ENCODE measurements at places on chromosomes 2 and 18. TPM values are rescaled to one million over a fixed set of nuclear protein-coding genes. Genes with fewer than 3 reads are reported as not detected.

DNA sequence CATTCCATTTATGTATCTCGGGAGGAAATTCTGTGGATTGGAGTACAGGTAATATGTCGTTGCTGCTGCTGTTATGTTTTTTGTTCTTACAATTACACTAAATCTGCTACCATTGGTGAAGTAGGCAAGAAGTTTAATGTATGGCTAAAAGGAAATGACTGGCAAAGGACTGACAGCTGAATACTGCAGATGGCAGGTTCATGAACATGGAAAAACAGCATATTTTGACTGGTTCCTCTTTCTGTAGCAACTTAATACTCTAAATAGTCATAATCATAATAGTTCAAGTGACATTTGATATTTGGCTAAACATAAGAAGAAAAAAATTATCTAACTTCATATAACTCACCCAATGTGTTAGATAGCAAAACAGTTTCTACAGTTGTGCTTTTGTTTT, 84.5 kb upstream of the PGAP1 start:
- no peaks in the 10 kb centered on the region for H3K36me3 ChIP-seq
- DNase-seq, result no peak
- H3K27ac ChIP-seq, result no peak overlapping the region
- no peaks in the 10 kb centered on the region for H3K4me1 ChIP-seq

The ASB18 gene
- total RNA-seq, result not detected

The DSG4 gene
- 0.89 TPM for total RNA-seq

DNA sequence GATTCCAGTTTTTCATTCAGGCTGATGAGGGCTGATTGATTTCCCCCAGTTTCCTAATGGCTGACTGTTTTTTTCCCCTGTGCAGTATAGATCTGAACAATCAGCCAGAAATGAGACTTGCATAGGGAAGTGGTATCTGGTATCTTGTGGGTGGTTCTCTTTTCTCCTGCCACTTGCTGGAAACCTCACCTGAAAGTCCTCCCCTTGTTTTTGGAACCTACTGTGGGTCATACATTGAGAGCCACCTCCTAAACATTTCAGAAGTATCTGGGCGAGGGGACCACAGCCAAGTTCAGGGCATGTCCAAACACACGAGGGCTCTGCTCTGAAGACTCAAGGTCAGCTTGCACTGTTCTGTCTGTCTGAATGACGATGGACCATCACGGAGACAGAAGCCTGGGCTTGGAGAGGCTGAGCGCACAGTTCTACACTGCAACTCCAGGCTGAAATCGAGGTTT, 19.3 kb downstream of the ALPK2 start:
- no peaks in the 10 kb centered on the region for H3K27me3 ChIP-seq
- H3K36me3 ChIP-seq, result no peaks in the 10 kb centered on the region
- no peak overlapping the region for H3K4me3 ChIP-seq
- H3K27ac ChIP-seq, result no peak overlapping the region
- DNase-seq, result no peak

DNA sequence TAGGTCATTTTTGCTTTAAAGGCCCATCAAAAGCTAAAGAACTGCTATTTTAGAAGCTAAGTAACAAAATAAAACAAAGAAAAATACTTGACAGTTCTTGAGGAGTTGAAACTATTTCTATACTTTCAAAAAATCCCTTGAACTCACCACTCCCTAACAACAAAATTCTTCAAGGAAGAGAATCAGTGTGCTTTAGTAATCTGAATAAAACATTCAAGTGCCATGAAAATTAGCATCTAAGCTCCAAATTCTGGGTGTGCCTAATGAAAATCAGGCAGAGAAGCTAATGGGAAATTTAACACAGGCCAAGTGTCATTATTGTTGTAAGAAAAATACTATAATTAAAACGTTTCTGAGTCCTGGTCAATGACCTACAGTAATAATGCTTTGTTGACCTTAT, 456.3 kb downstream of the ZEB2 start:
- no peaks in the 10 kb centered on the region for H3K36me3 ChIP-seq
- H3K4me1 ChIP-seq, result no peaks in the 10 kb centered on the region
- no peak overlapping the region for H3K4me3 ChIP-seq
- no peak overlapping the region for H3K27ac ChIP-seq
- no peaks in the 10 kb centered on the region for H3K27me3 ChIP-seq

- H3K27ac ChIP-seq, result peak overlapping the region; percentile 99
- H3K36me3 ChIP-seq, result no peaks in the 10 kb centered on the region
- no peaks in the 10 kb centered on the region for H3K27me3 ChIP-seq
- peak overlapping the region; percentile 82 for H3K4me3 ChIP-seq
- peaks cover 75% of the 10 kb centered on the region for H3K4me1 ChIP-seq
- peak; percentile 76 for DNase-seq
Observed at GRCh38 chr2:20350041-20350712, 467 bp downstream of the PUM2 start.

DNA sequence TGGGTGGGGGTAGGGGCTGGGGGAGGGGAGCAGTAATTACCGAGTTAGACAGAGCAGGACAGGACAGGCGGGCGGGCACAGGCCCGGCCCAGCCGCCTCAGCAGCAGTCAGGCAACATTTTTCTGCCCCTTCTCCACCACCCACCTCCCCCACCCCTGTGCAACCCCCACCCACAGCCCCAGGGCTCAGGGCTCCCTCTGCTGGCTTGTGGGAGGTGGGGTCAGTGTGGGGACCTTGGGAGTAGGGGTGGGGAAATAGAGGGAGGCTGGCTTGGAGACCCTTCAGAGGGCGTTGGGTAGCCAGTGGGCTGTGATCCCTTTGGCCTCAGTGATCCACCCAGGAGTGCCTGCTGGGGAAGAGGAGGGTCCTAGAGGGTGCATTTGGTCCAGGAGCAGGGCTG, 6.4 kb downstream of the WNT6 start:
- H3K27me3 ChIP-seq, result peaks cover 71% of the 10 kb centered on the region
- H3K4me1 ChIP-seq, result peaks cover 17% of the 10 kb centered on the region
- no peak for DNase-seq
- H3K4me3 ChIP-seq, result no peak overlapping the region

- H3K36me3 ChIP-seq, result no peaks in the 10 kb centered on the region
- no peaks in the 10 kb centered on the region for H3K27me3 ChIP-seq
- no peak overlapping the region for H3K4me3 ChIP-seq
- no peak for DNase-seq
- no peaks in the 10 kb centered on the region for H3K4me1 ChIP-seq
Observed at GRCh38 chr2:30371028-30371689, 75.9 kb upstream of the LCLAT1 start.

DNA sequence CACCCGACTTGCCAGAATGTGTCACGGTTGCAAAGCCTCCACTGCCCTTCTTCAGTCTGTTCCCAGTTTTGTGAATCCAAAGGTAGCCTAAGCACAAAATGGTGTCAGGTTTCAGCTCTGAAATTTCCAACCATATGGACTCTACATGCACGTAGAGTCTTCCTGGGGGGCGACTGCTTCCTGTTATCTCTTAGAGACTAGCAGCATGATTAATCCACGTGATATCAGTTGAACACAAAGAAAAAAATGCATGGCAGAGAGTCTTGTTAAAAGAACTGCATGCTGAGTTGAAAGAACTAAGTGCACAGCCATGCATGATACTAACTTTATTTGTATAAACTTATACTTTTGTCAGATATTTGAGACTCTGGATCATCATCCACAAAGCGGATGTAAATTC, 404.4 kb downstream of the SOCS6 start:
- H3K27me3 ChIP-seq, result no peaks in the 10 kb centered on the region
- no peaks in the 10 kb centered on the region for H3K4me1 ChIP-seq
- no peak overlapping the region for H3K27ac ChIP-seq
- DNase-seq, result no peak
- no peaks in the 10 kb centered on the region for H3K36me3 ChIP-seq

- no peak overlapping the region for H3K4me3 ChIP-seq
- no peak overlapping the region for H3K27ac ChIP-seq
- DNase-seq, result no peak
- no peaks in the 10 kb centered on the region for H3K27me3 ChIP-seq
Observed at GRCh38 chr2:75153221-75153620, 46.1 kb downstream of the TACR1 start.

- no peaks in the 10 kb centered on the region for H3K36me3 ChIP-seq
- H3K4me3 ChIP-seq, result no peak overlapping the region
- H3K4me1 ChIP-seq, result peaks cover 9% of the 10 kb centered on the region
- peaks cover 12% of the 10 kb centered on the region for H3K27me3 ChIP-seq
Observed at GRCh38 chr2:112433932-112434730, 686 bp upstream of the RGPD8 start.

The HMSD gene
- total RNA-seq, result not detected

The PRKAG3 gene
- not detected for total RNA-seq

The AMER3 gene
- not detected for total RNA-seq

The BIRC6 gene
- total RNA-seq, result 112 TPM

DNA sequence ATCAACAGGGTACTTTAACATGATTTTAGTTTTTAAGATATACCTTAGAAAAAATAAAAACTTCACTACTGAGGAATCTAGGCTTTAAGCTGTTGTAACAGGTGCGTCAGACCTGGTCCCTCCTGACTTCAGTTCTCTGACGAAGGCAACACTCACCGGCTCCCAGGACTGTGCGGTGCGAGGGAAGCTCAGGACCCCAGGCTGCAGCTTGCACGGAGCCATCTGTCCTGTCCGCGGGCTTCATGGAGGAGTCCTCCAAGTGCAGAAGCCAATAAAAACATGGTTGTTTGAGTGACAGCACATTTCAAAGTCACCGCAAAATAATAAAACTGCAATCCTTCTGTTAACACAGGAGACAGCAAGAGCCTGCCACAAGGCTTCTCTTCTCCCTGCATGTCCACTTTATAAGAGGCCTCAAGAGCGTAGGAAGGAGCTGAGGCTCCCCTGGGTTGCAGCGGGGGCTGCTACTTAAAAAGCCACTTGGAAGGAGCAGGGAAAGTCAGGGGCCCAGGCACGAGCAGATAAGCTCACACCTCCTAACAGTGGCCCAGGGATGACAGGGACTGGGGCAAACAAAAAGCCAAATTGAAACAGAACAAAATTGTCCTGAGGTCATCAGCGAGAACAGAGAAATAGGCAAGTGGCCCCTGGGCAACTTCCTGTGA, 4.6 kb downstream of the HJURP start:
- no peak overlapping the region for H3K27ac ChIP-seq
- no peaks in the 10 kb centered on the region for H3K36me3 ChIP-seq
- H3K4me1 ChIP-seq, result peaks cover 12% of the 10 kb centered on the region
- no peaks in the 10 kb centered on the region for H3K27me3 ChIP-seq
- no peak for DNase-seq
- no peak overlapping the region for H3K4me3 ChIP-seq

DNA sequence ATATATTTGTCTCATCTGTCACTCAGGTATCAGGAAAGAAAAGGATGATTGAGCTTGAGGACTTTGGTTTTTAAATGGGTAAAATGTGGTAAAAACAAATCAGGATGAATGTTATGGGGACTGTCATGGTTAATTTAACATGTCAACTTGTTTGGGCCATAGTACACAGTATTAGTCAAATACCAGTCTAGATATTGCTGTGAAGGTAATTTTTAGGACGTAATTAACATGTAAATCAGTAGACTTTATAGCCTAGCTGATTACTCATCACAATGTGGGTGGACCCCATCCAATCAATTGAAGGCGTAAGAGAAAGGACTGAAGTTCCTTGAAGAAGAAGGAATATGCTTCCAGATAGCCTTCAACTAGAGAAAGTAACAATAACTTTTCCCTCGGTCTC, 275.7 kb upstream of the ZNF804A start:
- no peaks in the 10 kb centered on the region for H3K36me3 ChIP-seq
- no peaks in the 10 kb centered on the region for H3K4me1 ChIP-seq
- no peak for DNase-seq
- no peak overlapping the region for H3K4me3 ChIP-seq

The MOCOS gene
- total RNA-seq, result 4.6 TPM

GRCh38 chr2:224416656-224417360, 14.9 kb upstream of the FAM124B start:
- H3K4me1 ChIP-seq, result peaks cover 20% of the 10 kb centered on the region
- H3K27me3 ChIP-seq, result no peaks in the 10 kb centered on the region
- H3K4me3 ChIP-seq, result no peak overlapping the region

- no peak overlapping the region for H3K27ac ChIP-seq
- H3K27me3 ChIP-seq, result no peaks in the 10 kb centered on the region
- no peaks in the 10 kb centered on the region for H3K36me3 ChIP-seq
- no peak for DNase-seq
Observed at GRCh38 chr2:180291552-180292421, 284.7 kb upstream of the CWC22 start.

DNA sequence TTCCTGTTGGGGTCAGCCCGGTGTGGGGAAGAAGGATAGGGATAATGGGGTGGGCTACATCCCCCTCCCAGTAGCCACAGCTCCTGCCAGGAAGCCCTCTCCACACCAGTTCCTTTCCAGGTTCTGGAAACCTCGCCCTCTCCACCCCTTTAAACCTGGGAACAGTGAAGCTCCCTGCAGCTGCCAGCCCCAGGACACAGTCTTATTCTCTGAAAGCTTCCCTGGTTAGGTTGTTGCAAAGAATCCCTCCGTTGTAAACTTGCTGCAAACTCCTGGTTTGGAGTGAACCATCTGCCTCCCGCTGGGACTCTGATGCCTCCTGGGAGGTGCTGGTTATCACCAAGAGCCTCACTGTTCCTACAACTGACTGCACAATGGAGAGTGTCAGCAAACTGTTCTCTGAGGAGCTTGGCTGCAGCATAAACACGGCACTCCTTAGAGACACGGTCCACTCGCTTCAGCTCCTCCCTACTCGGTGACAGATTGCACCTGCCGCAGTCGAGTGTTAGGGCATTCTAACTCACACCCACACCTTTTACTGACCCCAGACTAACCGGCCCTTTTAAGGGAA, 261.8 kb upstream of the RAB6C start:
- no peak overlapping the region for H3K4me3 ChIP-seq
- H3K27me3 ChIP-seq, result peaks cover 9% of the 10 kb centered on the region
- H3K4me1 ChIP-seq, result no peaks in the 10 kb centered on the region
- no peak overlapping the region for H3K27ac ChIP-seq
- no peaks in the 10 kb centered on the region for H3K36me3 ChIP-seq
- DNase-seq, result peak; percentile 48

DNA sequence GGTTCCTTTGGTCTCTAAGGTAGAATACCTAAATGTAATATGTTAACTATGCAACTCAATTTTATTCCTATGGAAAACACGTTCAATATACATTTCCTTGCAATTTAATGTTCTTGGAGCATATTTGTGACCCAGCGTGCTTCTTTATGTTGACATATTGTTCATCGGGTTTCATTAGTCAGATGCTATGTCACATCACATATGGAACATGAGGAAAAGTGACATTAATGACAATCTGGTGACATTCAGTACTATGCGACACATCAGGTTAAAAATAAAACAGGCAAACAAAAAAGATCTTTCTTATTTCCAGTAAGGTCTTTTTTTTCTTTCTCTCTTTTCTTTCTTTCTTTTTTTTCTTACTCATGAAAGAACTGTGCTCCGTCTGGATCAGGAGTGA, 135.6 kb upstream of the SMIM21 start:
- H3K4me3 ChIP-seq, result no peak overlapping the region
- H3K27me3 ChIP-seq, result no peaks in the 10 kb centered on the region
- H3K36me3 ChIP-seq, result no peaks in the 10 kb centered on the region

GRCh38 chr2:102226612-102227391, 40.0 kb downstream of the IL1RL2 start:
- H3K27me3 ChIP-seq, result no peaks in the 10 kb centered on the region
- no peak overlapping the region for H3K4me3 ChIP-seq
- H3K36me3 ChIP-seq, result no peaks in the 10 kb centered on the region
- H3K27ac ChIP-seq, result peak overlapping the region; percentile 88
- H3K4me1 ChIP-seq, result peaks cover 44% of the 10 kb centered on the region
- DNase-seq, result no peak

All from suprapubic skin (tissue), 4 donors.